Panc1 (cell line): ENCODE measurements at places on chromosomes 1 and 21. TPM values are rescaled to one million over a fixed set of nuclear protein-coding genes. Genes with fewer than 3 reads are reported as not detected.

- no peak overlapping the region for H3K4me3 ChIP-seq
- no peak overlapping the region for H3K27ac ChIP-seq
- DNase-seq = no peak
- H3K36me3 ChIP-seq = no peaks in the 10 kb centered on the region
Observed at GRCh38 chr1:29889776-29890175, 653.5 kb downstream of the PTPRU start.

DNA sequence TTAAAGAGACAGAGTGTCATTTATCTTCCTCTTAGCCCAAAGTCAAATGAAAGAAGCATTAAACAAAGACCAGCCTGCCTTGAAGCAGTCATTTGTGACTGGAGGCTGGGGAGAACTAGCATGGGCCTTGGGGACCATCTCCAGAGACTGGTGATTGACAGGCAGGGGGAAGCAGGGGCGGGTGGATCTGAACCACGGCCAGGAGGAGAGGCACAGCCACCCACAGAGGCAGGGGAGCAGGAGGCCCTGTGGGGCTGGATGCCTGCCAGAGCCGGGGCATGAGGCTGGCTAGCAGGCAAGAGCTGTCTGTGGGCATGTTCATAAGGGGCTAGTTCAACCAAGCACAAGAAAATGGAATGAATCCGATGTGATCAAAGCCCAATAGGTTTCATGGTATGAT lies 73.9 kb downstream of the PLXNA2 start:
- H3K4me1 ChIP-seq = no peaks in the 10 kb centered on the region
- H3K36me3 ChIP-seq = no peaks in the 10 kb centered on the region
- no peak overlapping the region for H3K4me3 ChIP-seq
- DNase-seq = no peak
- H3K27me3 ChIP-seq = no peaks in the 10 kb centered on the region; the same call in 1 of the 2 replicates

- H3K27ac ChIP-seq = no peak overlapping the region
- H3K36me3 ChIP-seq = no peaks in the 10 kb centered on the region
- no peaks in the 10 kb centered on the region for H3K4me1 ChIP-seq
- no peak overlapping the region for H3K4me3 ChIP-seq
- H3K27me3 ChIP-seq = peaks cover 16% of the 10 kb centered on the region
- DNase-seq = no peak
Observed at GRCh38 chr1:119702384-119702783, 9.3 kb upstream of the PHGDH start.

GRCh38 chr1:211829343-211830054 lies 1.1 kb downstream of the LPGAT1 start:
- DNase-seq = no peak
- peaks cover 30% of the 10 kb centered on the region for H3K4me1 ChIP-seq
- H3K27ac ChIP-seq = peak overlapping the region; percentile 84
- H3K36me3 ChIP-seq = peaks cover 6% of the 10 kb centered on the region; the same call in 1 of the 2 replicates
- no peaks in the 10 kb centered on the region for H3K27me3 ChIP-seq

DNA sequence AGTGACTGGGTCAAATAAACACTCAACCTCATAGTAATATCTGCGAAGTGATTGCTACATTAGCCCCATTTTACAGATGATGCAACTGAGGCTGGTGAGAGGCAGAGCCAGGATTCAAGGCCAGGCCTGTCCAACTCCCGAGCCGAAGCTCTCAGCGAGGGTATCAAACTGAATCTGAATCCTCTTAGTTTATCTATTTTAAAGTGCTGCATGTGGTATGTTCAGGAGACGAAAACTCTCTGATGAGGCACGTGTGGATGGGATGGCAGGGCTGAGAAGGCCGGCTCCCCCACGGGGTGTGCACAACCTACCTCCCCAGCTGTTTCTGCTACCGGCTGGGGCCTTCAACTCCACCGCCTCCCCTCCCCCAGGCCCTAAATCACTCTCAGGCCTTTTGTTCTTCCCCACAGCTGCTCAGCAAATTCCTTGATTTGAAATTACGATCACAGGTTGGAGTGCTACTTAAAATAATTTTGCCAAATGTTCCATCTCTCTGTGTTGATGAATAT lies 171.8 kb downstream of the TOMM20 start:
- H3K4me3 ChIP-seq = no peak overlapping the region
- H3K4me1 ChIP-seq = peaks cover 79% of the 10 kb centered on the region
- H3K27me3 ChIP-seq = no peaks in the 10 kb centered on the region
- no peak for DNase-seq
- H3K27ac ChIP-seq = peak overlapping the region; percentile 100
- no peaks in the 10 kb centered on the region for H3K36me3 ChIP-seq

TDRD10 gene
- not detected for total RNA-seq

GPR25 gene
- total RNA-seq = not detected

SV2A gene
- 2.9 TPM for total RNA-seq

XCL1 gene
- not detected for total RNA-seq

C1orf21 gene
- total RNA-seq = 0.15 TPM
